ENCODE measurements at places on chromosomes 12 and 14. TPM values are rescaled to one million over a fixed set of nuclear protein-coding genes. Genes with fewer than 3 reads are reported as not detected.

- DNase-seq = no peak
These were observed 3.5 kb upstream of the PZP start for GRCh38 chr12:9211687-9212086.

DNA sequence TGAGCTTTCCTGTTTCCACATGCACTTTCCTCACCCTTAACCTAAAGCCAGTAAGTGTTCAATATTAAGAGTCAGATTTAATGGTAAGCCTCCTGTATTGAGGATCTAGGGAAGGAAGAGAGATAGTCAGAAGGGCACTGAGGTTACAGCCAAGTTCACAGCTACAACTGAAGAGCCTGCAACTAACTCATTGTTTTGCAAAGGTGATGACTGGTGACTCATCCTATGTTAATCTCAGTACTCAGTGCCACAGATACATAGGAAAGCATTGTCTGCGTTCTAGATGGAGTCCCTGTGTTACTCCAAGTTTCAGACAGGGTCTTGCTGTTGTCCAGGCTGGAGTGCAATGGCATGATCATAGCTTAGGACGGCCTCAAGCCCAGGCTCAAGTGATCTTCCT, 157.0 kb upstream of the RBM19 start:
- DNase-seq = no peak

The CMA1 gene
- total RNA-seq = not detected

DNA sequence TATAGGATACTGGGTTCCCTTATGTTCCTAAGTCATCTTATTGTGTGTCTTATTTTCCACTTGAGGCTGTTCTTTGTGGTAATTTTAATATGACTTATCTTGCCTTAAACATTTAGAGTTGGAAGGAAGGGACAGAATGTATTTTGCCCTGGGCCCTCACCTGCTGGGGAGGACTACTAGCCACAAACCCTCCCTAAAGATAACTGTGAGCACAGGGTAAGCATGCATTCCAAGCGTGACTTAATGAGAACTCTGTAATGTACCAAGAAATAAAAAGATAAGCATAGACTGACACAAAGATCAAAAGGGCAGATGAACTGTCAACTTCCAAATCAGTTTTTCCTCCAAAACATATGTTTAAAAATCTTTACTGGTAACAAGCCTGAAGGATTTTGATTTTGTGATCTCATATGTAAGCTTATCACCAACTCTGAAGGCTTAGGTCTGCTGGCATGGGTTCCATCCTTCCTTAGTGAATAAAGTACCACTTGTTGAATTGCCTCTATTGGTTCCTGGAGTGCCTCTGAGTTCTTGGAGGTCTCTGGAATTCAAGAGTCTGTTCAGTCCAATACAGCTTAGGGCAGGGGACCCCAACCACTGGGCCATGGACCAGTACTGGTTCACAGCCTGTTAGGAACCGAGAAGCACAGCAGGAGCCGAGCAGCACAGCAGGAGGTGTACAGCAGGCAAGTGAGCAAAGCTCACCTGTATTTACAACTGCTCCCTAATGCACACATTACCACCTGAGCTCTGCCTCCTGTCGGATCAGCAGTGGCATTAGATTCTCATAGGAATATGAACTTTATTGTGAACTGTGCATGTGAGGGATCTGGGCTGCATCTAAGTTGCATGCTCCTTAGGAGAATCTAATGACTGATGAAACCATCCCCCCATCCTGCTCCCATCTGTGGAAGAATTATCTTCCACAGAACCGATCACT, 29.8 kb upstream of the NFYB start:
- no peak for DNase-seq

- no peak for DNase-seq
These were observed 43.9 kb upstream of the SYCP3 start for GRCh38 chr12:101783150-101783549.

GRCh38 chr12:113735131-113735530, 231.0 kb downstream of the RBM19 start:
- no peak for DNase-seq

DNA sequence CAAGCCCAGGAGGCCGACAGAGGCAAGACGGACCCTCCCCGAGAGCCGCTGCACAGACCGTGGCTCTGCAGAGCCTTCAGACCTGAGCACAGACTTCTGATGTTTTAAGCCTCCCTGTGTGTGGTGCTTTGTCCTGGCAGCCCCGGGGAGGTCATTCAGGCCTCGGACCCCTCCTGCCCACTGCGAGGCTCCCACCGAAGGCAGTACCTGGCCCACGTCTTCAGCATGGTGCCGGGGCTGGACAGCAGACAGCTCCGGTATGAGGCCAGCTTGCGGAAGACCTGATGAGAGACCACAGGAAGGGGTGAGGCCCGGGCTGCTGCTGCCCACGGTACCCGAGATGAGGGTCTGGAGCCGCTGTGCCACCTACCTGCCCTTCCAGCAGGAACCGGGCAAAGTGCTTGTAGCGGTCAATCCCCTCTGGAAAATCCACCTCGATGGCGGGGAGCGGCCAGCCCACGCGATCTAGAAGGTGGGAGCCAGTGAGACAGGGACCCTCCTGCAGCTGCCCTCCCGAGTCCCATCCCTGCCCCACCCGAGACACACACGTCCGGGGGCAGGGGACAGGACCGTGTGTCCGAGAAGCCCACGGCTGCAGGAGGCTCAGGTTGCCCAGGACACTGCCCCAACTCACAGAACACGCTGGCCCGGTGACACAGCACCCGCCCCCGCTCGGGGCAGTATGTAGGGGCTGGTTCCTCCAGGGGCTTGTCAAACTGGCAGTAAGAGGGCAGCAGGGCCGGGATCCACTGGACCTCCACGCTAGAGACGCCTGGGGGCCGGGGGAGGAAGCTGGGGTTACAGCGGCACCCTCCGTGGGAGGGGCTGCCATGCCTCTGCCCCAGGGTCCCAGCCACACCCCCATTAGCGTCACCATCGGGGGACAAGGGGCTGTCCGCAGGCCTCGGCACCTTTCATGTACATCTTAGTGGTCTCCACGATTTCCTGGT, 35.6 kb upstream of the UBC start:
- no peak for DNase-seq

The NUAK1 gene
- total RNA-seq = not detected
